Caco-2 (cell line): ENCODE measurements at places on chromosomes 2 and 18. TPM values are rescaled to one million over a fixed set of nuclear protein-coding genes. Genes with fewer than 3 reads are reported as not detected.
A peak's percentile ranks its signal among the peaks of the same experiment; 100 is the strongest.

Gene TANK
- 42.7 and 56.0 TPM in 2 replicates for total RNA-seq

Gene MARS2
- 12.1 and 13.1 TPM in 2 replicates for total RNA-seq

- H3K4me1 ChIP-seq = no peaks in the 10 kb centered on the region
- no peak overlapping the region for H3K27ac ChIP-seq
- no peaks in the 10 kb centered on the region for H3K27me3 ChIP-seq
- DNase-seq = no peak
- H3K36me3 ChIP-seq = no peaks in the 10 kb centered on the region
Observed at GRCh38 chr2:160006475-160006874, 55.9 kb downstream of the PLA2R1 start.

DNA sequence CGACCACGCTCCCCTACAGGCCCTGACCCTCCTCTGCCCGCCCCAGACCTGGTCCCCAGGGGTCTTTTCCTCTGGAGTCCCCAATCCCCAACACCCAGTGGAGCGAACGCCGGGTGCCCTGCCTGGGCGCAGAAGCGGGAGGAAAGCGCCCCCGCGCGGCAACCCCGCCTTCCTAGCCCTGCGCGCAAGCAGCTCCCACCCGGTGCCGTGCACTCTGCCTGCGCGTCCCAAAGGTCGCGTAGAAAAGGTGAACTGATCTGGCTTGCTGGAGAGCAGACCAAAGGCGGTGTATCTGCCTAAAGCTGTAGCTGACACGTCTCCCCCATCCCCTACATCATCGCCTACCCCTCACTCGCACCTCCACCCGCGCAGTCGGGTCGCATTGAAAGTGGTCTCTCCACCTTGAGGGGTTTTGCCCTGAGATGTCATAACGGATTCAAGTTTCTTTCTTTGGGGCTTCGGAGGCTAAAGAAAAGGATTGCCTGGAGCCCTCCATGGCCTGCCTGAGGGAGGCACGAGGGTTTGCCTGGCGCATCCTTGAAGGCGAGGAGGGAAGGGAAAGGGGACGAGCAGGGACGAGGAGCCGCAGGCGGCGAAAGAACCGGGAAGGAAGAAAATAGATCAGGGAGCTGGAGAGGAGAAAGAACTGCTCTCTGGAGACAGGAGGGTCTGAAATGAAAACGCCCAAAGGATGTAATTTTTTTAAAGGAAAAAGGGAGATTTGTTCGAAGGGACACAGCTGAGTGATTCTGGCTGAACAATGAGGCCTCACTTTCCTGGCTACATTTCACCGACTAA is 5.8 kb downstream of the GAD1 start:
- no peak overlapping the region for H3K4me3 ChIP-seq
- H3K36me3 ChIP-seq = no peaks in the 10 kb centered on the region; the same call in 1 of the 2 replicates
- DNase-seq = no peak
- no peaks in the 10 kb centered on the region for H3K4me1 ChIP-seq
- no peak overlapping the region for H3K27ac ChIP-seq

DNA sequence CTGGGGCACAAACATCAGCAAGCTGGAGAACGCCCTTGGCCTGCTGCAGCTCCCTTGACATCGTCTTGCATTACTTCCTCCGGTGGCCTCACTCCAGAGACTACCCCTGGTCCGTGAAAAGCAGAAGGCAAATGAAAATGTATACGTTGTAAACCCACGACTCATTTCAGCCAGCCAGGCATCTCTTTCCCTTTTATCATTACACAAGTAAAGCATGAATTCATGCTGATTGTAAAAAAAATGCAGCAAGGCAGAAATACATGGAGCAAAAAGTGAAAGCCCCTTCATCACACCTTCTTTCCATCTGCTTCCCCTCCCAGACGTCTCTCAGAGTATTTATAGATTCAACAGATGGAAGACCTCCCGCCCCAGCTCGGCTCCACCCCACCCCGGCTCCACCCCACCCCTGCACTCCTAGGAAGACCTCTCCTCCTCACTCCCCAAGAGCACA is 41.6 kb upstream of the RALBP1 start:
- no peak overlapping the region for H3K4me3 ChIP-seq
- no peak overlapping the region for H3K27ac ChIP-seq
- no peaks in the 10 kb centered on the region for H3K27me3 ChIP-seq
- H3K4me1 ChIP-seq = no peaks in the 10 kb centered on the region
- no peak for DNase-seq
- H3K36me3 ChIP-seq = no peaks in the 10 kb centered on the region

DNA sequence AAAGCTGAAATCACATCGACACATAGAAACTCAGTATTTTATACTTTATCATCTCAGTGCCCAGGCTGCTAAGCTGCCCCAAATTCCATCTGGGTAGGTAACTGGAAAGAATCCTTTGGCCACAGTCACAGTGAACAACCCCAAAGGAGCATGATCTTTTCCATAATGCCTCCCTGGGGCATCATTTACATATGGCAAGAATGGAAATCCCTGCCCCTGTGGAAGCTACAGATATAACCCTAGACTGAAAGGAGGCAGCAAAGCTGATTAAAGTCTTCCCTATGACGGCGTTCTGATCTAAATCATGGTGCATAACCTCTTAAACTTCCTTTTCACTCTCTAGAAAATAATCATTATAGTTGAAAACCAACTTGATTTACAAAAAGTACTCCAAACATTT is 41.5 kb downstream of the MAP3K19 start:
- H3K36me3 ChIP-seq = no peaks in the 10 kb centered on the region
- no peak overlapping the region for H3K27ac ChIP-seq
- H3K27me3 ChIP-seq = no peaks in the 10 kb centered on the region
- DNase-seq = no peak
- H3K4me3 ChIP-seq = no peak overlapping the region

DNA sequence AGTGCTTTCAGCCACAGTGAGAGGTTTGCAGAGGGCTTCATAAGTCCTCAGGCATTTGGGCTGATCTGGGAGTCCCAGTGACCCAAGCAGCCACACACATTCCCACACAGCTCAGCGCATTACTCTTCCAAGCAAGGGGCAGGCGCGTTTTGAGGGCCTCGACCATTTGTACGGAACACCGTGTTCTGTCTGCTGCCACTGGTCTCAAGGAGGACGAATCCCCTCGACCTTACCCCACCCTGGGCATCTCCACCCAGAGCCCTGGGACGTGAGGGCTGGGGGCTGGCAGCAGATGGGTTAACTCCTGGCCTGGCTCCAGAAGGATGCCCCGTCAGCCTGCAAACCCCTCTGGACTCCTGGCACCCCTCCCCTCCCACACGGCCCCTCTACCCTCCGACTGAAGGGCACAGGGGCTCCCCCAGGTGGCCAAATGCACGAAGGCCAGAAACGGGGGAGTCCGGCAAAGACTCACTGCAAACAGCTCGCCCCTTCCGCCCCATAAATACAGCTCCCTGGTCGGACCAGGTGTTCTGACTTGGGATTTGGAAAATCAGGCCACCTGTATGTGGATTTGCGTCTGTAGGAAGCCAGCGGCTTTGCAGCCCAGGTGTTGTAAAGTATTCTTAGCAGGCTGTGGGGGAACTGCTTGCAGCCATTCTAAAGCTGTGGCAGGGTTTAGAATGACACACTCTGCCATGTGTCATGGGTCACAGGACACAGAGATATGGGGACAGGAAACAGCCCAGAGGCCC is 33.6 kb upstream of the PTMA start:
- peak overlapping the region; percentile 45 for H3K27ac ChIP-seq
- peak; percentile 76 for DNase-seq
- H3K36me3 ChIP-seq = no peaks in the 10 kb centered on the region

DNA sequence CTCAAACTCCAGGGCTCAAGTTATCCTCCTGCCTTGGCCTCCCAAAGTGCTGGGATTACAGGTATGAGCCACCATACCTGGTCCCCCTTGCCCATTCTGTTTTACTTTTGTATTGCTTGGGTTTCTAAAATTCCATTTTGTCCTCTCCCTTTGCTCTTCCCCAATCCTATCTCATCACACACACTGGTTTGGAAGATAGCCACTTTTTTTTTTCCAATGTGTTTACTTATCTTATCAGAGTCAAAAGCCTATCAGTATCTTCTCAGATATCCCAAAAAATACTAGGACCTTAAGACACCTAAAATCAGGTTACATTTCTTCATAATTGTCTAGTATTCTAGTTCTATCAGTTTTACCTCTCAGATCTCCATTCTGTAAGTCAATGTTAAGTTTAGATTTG is 56.1 kb downstream of the MSH2 start:
- DNase-seq = no peak
- H3K36me3 ChIP-seq = no peaks in the 10 kb centered on the region; the same call in 1 of the 2 replicates
- H3K27me3 ChIP-seq = no peaks in the 10 kb centered on the region
- peaks cover 13% of the 10 kb centered on the region for H3K4me1 ChIP-seq
